ENCODE measurements at places on chromosomes 12 and 14.

DNA sequence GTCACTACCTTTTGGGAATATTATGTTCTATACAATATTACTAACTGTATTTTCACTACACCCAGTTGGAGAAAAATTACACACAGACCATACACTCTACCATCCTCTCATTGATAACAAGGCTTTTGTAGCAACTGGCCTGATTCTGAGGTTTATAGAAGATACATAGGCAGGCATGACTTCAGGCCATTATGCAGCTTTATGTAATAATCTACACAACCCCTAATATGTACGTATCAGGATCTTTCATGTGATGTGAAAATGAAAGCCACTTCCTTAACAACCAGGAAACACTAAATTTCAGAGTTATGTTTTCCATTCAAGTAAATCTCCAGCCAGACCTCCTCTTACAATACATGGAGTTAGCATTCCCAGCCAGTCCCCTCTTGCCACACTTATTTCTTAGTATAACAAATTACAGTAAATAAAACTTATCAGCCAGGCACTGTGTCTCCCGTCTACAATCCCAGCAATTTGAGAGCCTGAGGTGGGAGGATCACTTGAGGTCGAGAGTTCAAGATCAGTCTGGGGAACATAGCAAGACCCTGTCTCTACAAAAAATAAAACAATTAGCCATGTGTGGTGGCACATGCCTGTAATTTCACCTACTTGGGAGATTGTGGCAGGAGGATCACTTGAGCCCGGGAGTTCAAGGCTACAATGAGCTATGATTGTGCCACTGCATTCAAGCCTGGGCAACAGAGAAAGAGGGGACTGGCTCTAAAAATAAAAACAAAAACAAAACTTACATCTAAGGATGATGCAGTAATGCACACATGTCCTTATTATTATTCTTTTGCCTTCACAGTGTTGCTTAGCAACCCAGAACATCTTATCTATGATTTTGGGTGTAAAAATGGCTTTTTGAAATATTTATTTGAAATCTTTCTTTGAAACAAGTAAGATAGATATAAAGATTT, 10.4 kb upstream of the OSBPL8 start:
- no peak for DNase-seq

- no peak for DNase-seq
Observed at GRCh38 chr12:3557791-3558620, 67.0 kb downstream of the PRMT8 start.

DNA sequence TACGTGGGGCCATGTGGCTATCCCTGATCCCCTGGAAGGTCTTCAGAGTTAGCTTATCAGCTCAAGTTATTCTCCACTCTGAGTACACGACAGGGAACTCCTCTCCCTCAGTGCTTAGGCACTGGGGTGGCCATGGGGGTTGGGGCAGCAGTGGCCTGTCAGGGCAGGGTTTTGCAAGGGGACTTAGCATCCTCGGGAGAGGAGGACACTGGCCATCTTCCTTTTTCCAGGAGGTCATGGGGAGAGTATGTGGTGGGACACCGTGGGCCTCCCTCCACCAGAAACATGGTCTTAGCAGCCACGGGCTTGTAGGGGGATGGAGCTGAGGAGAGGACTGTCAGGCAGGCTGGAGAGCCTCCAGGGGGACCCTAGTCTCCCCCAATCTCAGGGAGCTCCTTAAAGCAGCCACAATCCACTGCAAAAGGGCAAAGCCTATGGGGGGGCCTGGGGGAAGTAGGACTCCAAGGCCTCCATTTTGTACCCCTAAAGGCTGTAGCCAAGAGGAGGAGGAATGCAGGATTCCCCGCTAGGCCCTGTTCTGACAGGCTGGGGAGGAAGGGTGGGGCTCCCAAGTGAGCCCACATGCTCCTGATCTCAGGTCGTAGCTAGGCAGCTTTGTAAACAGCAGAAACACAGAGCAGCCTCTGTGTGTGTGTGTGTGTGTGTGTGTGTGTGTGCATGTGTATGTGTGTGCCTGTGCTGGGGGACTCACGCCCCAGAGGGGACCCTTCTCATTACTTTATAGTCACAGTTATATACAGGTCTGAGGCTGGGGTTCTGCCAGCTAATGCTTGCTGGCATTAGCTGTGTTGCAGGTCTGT, 36.6 kb downstream of the KRT80 start:
- no peak for DNase-seq

DNA sequence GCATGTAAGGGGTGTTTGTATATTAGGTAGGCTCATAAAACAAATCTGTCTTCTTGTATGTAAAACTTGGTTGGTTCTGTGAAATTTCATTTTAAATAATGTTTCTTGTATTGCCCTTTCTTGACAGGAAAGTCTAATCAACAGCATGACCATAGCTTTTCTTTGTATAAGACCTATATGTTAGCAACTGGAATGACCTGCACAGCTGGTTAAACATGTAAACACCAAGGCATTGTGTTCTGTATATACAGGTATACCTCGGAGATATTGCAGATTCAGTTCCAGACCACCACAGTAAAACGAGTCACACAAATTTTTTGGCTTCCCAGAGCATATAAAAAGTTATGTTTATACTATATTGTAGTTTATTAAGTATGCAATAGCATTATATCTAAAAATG, 183.6 kb downstream of the ERC1 start:
- DNase-seq = no peak

- DNase-seq = no peak
Observed at GRCh38 chr12:27331927-27332324, 710 bp upstream of the BMAL2 start.

DNA sequence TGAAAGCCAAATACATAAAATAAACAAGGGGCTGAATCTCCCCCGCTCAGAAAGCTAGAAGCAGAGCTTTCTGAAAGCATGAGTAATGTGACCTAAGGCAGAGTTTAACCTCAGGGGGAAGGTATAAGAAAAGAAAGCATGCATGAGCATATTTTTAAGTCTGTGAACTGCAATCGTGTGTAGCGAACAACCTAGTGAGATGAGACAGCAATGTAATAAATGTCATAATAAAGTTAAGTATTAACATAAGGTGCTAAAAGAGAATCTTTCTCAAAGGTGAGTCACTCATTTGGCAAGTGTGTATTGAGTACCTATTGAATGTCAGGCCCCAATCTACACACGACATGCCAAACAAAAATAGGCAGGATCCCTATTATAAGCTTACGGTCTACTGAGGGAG, 14.2 kb upstream of the WDR20 start:
- DNase-seq = no peak

- DNase-seq = peak; percentile 84
Observed at GRCh38 chr14:31207755-31208545, at the start of gene HECTD1. Gene HECTD1, minus strand, starts transcription at chr14:31207793. Its CDS starts 1,857 bp downstream, at chr14:31205936.

- DNase-seq = no peak
Observed at GRCh38 chr12:30614031-30614430, 81.6 kb downstream of the IPO8 start.

Measured in activated T-cell treated with anti-CD3 and anti-CD28 coated beads, Interleukin-2, amount 50 U/mL, for 4 hours (primary cell).